ENCODE measurements at places on chromosomes 11 and 22. TPM values are rescaled to one million over a fixed set of nuclear protein-coding genes. Genes with fewer than 3 reads are reported as not detected.

DNA sequence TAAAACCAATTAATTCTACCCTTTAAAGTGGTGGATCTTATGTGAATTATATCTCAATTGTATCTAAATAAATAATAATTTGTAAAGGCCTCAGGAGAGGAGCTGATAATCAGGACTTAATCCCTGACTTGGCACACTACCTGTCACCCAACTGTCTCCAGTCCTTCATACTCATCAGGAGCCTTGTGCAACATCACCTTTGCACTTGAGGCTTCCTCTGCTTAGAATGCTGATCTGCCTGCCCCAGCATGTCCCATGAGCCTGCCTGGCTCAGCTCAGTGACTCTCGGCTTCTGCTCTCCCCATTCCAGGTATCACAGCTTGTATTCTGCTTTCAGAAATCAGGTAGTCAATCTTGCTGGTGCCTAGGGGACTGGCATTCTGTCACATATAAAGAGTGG is 43.9 kb upstream of the PRODH start:
- no peak for DNase-seq

Gene MUC6
- not detected for total RNA-seq

Gene ZNHIT2
- 8.1 TPM for total RNA-seq

DNA sequence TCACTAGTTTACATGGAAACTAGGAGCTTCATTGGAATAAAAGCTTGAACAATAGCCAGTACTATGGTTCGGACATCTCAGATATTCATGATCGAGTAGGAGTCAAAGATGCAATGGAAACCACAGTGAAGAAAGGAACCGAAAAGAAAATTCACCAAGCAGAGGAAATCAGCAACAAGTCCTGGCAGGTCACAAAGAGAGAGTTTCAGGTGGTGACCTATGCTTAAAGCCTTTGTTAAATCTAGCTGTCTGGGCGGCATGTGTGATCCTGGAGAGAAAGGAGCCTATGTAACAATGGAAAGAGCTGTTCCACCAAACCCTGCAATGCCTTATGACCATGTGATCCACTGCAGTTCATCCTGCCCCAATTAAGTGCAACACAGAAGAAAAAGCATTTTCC is 68.9 kb upstream of the POU2AF2 start:
- no peak for DNase-seq

- no peak for DNase-seq
Measured at GRCh38 chr22:45398214-45398613, 15.2 kb downstream of the SMC1B start.

DNA sequence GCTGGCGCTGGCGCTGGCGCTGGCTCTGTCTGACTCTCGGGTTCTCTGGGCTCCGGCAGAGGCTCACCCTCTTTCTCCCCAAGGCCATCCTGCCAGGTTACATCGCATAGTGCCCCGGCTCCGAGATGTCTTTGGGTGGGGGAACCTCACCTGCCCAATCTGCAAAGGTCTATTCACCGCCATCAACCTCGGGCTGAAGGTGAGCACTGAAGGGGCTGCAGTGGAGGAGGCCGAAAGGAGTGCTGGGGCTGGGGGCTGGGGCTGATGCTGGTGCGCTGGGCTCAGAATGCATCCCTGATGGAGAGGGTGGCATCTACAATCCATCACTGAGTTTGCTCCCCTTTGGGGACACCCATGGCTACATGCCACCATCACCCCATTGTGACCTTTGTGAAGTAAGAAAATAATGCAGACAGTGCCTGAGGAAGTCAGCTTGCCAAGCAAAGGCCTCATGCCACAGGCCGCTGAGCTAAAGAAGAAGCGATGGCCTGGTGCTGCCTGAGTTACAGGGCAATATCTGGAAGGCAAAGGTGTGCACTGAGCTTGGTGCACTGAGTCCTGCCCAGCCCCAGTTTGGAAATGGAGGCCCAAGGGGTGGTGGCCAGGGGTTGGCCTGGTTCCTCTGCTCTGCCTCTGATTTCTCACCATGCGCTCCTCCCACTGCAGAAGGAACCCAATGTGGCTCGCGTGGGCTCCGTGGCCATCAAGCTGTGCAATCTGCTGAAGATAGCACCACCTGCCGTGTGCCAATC is 620 bp downstream of the SMPD1 start:
- no peak for DNase-seq

Gene TSGA10IP
- not detected for total RNA-seq

- no peak for DNase-seq
Measured at GRCh38 chr11:124817036-124817435, 16.8 kb upstream of the MSANTD2 start.

DNA sequence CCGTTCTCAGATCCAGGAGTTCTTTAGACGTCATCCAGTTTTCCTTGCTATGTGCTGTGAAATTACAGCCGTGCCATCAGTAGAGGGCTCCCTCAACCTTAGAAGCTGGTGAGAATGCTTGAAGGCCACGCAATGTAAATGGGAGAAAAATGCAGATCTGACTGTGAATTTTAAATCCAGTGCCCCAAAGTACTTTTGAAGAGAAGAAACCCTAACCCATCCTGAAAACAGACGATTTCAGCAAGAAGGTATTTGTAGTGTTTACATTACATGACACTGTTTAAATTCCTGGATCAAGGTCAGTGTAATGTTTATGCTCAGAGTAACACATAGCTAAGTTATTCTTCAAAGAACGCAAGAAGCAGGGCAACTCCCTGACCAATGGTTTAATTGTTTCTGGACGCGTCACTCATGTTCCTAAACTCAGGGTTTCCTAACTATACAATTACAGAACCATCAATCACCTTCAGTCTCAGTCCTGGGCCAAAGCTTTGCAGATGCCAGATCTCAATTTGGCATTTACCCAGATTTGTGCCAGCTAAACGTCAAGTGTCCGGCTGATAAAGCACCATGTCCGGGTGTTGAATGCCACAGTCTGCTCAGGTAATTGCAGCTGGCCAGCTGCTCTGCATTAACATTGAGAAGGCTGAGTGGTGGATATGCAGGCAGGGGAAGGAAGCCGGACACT is 38.2 kb downstream of the ADAMTS8 start:
- peak; percentile 81 for DNase-seq

DNA sequence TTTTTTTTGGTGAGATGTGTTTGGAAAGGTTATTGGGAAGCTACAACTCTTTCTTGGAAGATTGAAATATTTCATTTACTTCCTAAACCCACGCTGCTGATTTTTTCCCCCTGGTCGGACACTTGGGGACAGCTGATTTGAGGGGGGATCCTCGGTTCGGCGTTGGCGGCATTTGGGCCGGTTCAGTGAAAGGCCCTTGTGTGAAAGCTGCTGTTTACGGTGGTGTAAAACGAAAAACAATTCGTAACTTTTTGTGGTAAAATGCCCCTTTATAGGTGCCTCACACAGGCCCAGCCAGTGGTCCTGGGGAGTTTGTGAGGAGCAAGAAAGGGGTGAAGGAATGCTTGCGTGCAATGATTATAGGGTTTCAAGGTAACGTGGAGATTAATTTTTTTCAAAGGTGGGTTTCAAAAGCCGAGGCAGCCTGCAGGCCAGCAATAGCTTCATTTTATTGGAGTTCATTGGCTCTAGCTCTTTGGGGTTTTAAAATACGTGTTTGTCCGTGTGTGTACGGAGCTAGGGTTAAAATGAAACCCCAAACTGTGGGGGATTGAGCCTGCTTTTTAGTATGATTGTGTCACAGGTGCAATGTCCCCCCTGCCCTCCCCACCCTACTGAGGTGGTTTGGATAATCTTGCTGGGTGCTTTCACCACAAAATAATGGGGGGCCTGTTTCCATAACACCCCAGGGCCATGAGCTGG is 77.2 kb upstream of the PPARA start:
- DNase-seq = no peak

Gene FXYD2
- not detected for total RNA-seq

Gene C22orf42
- not detected for total RNA-seq

- DNase-seq = no peak
Measured at GRCh38 chr22:49432211-49432896, 395.3 kb downstream of the BRD1 start.

DNA sequence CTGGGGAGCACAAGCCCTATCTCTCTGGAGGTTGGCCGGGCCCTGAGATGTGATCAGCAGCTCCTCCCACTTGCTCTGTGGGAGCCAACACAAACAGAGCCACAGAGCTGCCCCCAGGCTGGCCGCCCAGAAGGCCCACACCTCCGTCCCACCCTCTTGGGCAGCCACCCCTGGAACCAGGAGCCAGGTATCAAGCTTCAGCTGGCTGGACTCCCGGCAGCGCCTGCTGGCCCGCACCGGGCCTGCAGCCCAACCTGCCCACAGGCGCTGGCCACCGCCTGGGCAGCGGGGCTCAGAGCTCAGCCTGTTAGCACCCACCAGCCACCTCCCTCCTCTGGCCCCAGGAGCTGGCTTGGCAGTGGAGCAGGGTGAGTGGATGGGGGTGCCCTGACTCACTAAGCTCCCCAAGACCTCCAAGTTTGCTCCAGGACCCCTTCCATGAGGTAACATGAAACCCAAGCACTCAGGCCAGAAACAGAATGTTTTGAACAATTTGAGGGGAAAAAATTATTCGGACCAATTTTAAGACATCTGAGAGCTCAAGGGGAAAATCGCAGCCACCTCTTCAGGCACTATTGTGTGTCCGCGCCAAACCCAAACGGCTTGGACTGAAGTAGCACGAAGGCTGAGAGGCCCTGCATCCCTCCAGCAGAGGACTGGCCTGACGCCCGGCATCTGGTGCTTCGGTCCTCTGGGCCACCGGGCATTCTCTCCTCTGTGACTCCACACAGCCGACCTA is 450.8 kb downstream of the SOX6 start:
- no peak for DNase-seq

- peak; percentile 55 for DNase-seq
Measured at GRCh38 chr11:73752216-73752867, 8.5 kb downstream of the RAB6A start.

Gene LRRC56
- 0.82 TPM for total RNA-seq

DNA sequence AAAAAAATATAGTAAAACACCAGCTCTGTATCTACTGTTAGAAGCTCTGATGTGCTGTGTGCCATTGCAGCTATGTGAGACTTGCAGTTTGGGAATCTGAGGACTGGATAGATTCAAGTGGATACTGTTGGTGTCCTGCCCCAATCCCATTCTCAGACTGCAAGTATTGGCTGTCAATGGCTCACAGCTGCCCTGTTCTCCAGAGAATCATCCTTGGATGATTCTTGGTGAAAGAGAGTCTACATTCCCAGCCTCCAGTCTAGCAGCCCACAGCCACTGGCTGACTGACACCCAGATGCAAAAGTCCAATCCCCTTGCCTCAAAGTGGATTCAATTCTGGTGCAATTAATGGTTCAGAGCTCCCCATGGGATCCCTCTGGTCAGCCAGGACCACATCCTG is 206.1 kb upstream of the MTNR1B start:
- DNase-seq = no peak

Gene MYBPC3
- not detected for total RNA-seq

DNA sequence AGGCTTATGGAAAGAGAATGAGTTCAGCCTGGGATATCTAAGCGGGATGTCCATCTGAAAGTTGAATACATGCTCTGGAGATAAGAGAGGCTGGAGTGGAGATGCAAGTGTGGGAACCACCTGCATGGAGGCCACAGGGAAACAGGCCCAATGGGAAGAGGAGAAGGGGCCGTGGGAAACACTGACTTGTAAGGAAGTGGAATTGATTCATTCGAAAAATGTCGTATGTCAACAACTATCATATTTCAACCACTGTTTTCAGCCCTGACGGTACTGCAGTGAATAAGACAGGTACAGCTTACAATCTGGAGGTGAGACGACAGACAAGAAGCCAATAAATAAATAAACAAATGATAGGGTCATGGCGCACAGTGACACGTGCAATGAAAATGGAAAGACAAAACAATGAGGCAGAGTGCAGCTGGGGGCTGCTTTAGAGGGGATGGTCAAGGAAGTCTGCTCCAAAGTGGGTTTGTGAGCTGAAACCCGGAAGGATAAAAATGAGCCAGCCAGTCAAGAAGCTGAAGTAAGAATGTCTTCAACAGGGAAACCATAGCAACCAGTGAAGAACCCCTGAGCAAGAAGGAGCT is 35.9 kb downstream of the EFCAB6 start:
- DNase-seq = no peak

GRCh38 chr11:13367115-13367514 is 89.5 kb downstream of the BMAL1 start:
- no peak for DNase-seq

GRCh38 chr11:111265421-111265820 is 19.9 kb downstream of the POU2AF2 start:
- DNase-seq = no peak
